ENCODE measurements at places on chromosomes 5 and 9. TPM values are rescaled to one million over a fixed set of nuclear protein-coding genes. Genes with fewer than 3 reads are reported as not detected.

The SLC45A2 gene
- total RNA-seq, result not detected

The SPTLC1 gene
- 112 TPM for total RNA-seq

The REEP2 gene
- total RNA-seq, result 7.5 TPM

The GFPT2 gene
- total RNA-seq, result 47.6 TPM
